ENCODE measurements at places on chromosomes 12 and 14.

DNA sequence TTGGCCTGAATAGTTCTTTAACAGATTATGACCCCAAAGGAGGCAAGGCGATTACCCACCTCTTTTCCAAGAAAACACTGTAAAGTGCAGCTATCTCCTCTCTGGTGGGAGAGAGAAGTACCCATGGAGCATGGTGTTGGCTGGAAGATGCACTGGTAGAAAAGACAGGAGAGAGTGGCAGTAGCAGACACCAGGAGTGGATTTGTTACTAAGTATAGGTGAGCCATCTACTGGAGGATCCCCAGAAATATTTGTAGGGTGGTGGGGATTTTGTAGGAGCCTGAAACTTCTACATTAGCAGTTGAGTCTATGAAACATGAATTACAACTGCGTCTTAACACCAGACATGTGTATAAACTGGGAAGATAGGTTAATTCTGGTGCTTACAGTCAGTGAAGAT lies 148.0 kb downstream of the SLC38A4 start:
- peak; percentile 65 for DNase-seq

DNA sequence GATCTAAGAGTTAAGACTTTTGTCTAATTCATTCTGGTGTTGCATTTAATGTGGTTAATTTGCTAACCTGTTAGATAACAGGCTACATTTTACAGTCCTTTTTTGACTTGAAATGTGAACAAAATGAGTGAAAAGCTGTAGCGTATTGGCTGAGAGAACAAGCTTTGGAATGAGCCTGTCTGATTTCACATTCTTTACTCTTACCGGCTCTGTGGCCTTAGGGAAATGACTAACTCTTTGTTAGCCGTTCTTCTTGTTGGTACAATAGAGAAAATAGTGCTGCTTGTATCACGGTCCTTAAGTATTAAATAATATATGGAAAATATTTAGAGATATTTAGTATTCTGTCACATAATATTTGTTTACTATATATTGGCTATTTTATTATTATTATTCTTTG lies 1.9 kb downstream of the MNAT1 start:
- peak; percentile 88 for DNase-seq

DNA sequence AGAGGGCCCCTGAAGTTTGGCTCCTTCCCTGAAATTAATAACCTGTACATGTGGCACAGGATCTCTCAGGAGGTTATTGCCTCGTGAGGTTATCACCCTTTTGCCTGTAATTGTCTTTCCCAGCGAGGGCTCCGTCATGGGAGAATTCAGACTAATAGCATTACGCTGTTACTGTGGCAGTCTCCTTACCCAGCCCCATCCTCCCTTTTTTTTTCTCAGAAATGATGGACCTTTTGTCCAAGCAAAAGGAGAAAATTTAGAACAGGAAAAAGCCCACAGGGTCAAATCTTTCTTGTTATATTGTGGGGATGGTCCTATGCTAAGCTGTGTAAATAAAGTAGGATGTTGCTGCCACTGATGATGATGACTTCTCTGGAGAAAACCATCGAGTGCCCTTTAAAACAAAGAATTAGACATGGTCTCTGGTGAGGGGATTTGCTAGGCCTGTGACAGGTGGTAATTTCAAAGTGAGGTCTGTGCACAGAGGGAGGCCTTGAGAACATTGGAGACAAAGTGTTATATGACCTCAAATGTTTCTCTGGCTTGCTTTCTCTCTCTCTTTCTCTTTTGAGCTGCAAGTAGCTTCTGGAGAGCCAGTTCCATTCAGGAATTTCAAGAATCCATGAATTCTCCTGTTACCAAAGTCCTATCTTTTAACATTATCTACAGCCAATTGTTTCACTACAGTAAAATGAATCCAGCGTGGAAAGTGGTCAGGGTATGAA lies 357.2 kb downstream of the BMP4 start:
- no peak for DNase-seq

DNA sequence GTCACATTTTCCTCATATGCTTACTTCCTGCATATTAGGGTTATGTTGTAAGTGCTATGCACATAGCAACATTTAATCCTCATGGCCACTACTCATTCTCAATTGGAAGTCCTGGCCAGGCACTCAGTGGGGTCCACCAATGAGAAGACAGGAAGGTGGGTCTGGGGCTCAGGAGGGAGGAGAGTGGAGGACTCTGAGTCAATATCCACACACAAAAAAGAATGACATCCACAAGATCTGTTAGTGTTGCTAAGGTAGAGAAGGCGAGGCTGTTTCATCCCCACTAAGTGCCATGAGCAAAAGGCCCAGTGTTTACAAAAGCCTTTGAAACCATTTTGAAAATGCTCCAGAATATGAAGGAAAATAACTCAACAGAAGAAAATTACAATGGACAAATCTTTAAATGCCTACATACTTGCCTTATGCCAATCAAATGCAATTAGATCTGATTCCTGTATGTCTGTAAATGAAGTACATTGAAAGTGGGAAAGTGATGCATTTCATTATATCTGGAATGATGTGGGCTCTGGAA lies 53.9 kb downstream of the EID3 start:
- DNase-seq, result peak; percentile 54

GRCh38 chr12:47943623-47944340 lies 19.6 kb upstream of the TMEM106C start:
- DNase-seq, result no peak

DNA sequence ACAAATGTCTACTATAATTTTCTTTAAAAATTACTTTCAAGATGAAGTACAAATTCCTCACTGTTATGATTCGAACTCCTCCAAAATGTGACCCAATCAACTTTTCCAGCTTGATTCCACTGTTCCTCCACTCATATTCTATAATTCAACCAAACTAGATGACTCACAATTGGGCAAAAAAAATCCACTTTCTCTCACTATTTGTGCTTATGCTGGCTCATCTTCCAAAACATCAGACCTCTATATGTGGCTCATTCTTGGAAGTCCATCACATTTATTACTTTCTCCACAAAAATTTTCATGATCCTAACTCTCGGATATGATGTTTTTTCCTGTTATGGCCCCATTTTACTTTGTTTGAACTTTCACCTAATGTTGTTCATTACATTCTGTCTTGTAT lies 26.9 kb upstream of the RXYLT1 start:
- no peak for DNase-seq

- peak; percentile 83 for DNase-seq
Observed at GRCh38 chr12:114692186-114693058, 8.4 kb upstream of the TBX3 start.

DNA sequence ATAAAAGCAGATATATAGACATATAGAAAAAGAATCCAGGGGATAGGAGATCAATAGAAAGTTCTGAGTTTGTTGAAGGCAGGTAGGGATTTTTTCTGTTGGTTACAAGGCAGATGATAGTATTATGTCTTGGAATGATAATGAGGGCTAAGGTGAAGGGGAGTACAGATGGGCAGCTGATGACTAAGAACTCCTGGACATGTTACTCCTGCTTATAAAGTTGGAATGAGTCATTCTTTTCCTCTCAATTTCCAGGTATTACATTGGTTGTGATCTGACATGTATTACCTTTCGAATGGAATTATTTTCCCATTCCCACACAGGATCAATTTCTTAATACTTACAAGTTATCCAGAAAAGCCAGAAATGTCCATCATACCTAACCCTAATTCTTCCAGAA lies 545.2 kb upstream of the MGAT4C start:
- peak; percentile 11 for DNase-seq

Measured in ELR (cell line).